ENCODE measurements at places on chromosomes 5 and 9.

DNA sequence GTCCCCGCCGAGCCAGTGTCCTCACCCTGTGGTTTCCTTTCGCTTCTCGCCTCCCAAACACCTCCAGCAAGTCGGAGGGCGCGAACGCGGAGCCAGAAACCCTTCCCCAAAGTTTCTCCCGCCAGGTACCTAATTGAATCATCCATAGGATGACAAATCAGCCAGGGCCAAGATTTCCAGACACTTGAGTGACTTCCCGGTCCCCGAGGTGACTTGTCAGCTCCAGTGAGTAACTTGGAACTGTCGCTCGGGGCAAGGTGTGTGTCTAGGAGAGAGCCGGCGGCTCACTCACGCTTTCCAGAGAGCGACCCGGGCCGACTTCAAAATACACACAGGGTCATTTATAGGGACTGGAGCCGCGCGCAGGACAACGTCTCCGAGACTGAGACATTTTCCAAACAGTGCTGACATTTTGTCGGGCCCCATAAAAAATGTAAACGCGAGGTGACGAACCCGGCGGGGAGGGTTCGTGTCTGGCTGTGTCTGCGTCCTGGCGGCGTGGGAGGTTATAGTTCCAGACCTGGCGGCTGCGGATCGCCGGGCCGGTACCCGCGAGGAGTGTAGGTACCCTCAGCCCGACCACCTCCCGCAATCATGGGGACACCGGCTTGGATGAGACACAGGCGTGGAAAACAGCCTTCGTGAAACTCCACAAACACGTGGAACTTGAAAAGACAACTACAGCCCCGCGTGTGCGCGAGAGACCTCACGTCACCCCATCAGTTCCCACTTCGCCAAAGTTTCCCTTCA, 1.4 kb downstream of the GLIS3 start:
- peak; percentile 81 for DNase-seq

- DNase-seq = no peak
Measured at GRCh38 chr5:1110307-1111240, 1.3 kb downstream of the SLC12A7 start.

DNA sequence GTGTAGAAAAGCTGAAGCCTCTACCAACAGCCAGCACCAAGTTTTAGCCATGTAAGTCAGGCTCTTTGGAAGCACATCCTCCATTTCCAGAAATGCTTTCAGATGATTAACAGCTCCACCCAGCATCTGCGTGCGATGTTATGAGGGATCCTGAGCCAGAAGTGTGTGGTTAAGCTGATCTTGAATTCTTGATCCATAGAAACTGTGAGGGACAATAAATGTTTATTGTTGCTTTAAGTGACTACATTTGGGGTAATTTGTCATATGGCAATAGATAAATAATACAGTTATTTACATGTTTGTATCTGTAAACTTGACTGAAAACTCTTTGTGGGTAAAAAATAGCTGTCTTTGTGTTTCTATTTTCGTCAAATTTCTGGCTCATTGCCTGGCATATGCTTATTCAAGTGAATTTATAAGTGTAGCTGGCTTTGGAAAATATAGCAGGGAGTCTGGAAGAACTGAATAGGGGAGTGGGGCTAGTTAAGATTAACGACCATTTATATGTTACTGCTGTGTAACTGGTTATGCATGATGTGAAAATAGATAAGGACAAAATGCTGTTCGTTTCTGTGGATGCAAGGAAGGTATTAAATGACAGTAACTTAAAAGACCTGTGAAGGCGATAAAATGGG, 234.1 kb downstream of the LRRC70 start:
- no peak for DNase-seq

- no peak for DNase-seq
Measured at GRCh38 chr5:171299851-171300250, 9.2 kb upstream of the TLX3 start.

GRCh38 chr5:139185589-139185988, 12.6 kb downstream of the SIL1 start:
- DNase-seq = no peak

DNA sequence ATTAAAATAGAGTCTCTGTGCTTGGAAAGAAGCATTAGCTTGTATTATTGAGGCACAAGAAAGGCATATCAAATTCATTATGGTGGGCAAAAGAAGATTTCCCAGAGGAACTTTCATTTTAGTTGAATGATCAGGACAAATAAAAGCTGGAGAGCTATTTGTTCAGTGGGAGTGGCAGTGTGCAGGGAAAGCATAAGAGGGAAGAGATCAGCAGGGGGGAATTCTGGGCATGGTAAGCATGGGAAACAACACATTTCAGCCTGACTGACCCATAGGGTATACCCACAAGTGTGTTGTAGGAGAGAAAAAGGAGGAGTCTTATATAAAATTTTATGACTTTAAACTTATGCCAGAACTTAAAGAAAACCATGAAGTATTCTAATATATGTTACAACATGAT, 167.7 kb upstream of the RASA1 start:
- DNase-seq = no peak

GRCh38 chr5:17832949-17833745, 198.9 kb downstream of the TAF11L14 start:
- DNase-seq = no peak

- DNase-seq = no peak
Measured at GRCh38 chr9:38181866-38182265, 112.8 kb upstream of the SHB start.
